ENCODE measurements at places on chromosomes 7 and 10.

- no peak for DNase-seq
Measured at GRCh38 chr10:61456095-61456789, 3.1 kb upstream of the TMEM26 start.

DNA sequence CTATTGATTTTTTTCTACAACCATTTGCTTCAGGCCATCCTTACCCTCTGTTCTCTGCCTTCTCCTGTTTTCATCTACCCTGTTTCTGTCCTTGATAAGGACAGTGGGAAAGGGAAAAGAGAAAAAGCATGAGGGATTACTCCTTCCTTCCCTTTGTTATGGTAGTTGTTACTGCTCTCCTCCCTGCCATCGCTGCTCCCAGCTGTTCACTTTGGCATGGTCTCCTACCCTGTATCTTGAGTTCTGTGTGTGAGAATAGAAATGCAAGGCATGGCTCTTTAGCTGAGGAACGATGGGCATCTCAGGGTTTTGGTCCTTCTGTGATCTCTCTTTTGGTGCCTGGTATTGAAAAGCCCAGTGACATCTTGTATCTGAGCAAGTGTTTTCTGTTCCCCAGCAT is 6.4 kb downstream of the CCSER2 start:
- no peak for DNase-seq

DNA sequence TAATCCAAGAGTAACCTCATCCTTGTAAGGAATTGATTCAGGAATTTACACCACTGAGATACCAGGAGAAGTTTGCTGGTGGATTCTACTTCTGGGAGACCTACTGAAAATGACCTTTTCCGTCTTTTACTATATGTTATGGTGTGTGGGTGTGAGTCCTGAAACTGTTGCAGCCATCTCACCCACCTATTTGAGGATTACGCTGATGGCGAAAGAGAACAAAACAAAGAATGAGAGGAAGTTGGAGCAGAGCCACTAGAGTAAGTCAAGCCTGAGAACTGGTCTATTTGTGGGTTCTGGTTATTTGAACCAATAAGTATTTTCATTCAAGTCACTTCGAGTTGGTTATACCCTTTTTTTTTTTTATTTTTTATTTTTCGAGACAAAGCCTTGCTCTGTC is 12.7 kb upstream of the ABCC2 start:
- DNase-seq: no peak

- peak; percentile 84 for DNase-seq
Measured at GRCh38 chr7:104848138-104848990, 165.6 kb upstream of the KMT2E start.

GRCh38 chr7:130988443-130988842 is 254.4 kb upstream of the KLF14 start:
- no peak for DNase-seq

DNA sequence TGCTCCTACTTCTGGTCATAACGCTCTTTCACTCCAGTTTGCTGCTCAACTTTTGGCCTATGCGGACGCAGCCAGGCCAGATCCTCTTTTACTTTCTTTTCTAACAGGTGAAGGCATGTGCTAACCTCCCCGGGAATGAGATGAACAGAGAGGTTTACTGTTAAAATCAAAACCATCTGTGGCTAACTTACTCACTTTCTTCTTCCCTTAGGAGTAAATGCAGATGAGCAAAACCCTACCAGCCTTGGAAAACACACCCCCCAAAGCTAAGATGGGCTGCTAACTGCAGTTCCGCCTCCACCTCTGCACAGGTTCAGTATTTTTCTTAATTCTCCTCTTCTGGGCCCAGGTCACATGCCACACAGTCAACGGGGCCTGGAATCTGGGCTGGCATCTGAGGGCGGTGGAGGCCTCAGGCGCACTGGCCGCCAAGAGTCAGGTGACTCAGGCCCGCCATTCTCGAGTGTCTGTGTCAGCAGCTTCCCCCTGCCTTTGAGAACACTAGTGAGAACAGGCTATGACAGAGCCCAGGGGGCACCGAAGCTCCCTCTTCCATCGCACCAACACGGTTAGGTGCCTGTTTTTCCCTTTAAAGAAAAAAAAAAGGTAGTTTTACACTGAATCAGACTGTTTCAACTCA is 11.1 kb downstream of the FAM53B start:
- DNase-seq: no peak

DNA sequence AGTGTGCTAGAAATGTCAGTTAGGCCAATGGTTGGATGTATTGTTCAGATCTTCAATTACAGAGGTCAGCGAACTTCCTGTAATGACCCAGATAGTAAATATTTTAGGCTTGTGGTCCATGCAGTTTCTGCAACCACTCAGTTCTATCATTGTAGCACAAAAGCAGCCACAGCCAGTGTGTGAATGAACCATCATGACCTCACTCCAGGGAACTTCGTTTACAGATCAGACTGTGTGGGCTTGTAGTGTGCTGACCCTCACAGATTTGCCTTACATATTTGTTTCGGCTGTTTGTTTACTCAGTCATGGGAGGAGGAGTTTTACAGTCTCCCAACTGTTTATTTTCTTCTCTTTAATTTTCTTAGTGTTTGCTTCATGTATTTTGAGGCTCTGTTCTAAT is 55.4 kb downstream of the LANCL2 start:
- no peak for DNase-seq

- no peak for DNase-seq
Measured at GRCh38 chr10:62175251-62175650, 93.4 kb downstream of the RTKN2 start.

GRCh38 chr10:103613616-103614015 is 120.1 kb downstream of the NEURL1 start:
- DNase-seq: no peak

- no peak for DNase-seq
Measured at GRCh38 chr7:30575910-30576309, 18.8 kb upstream of the GARS1 start.

DNA sequence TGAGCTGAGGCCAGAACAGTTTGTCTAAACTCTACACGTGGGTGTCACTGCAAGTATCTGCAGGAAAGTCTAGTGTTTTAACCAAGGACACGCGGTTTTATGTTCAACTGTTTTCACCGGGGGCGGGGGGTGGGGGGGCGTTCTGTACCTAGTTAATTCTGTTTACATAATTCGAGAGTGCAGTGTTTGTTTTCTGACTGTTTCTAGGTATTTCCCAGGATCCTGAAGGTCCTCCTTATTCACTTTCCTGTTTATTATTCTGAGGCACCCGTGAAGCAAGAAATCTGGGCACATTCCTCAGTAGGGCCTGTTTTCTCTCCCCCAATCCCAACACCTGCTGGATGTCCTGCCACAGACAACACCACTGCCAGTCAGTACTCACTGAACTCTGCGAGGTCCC is 7.6 kb downstream of the LOXL4 start:
- DNase-seq: no peak

- DNase-seq: no peak
Measured at GRCh38 chr10:133616371-133617130, 10.0 kb downstream of the FRG2B start.

DNA sequence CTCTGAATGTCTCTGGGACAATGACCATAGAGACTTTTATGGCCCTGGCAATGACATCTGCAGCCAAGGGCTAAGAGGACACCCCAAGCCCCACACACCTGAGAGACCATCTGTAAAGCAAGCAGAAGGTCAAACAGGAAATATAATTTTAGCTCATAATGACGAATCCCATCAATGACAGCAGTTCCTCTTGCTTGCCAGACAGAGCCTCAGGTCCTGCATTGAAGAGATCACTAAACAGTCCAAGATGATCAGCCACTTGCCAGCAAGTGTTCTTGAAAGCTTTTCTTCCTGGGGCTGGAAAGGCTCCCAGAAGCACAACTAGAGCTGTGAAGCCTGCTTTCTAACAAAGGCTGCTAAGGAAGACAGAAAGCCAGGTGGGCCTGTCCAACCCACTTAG is 993.7 kb upstream of the AUTS2 start:
- DNase-seq: no peak

DNA sequence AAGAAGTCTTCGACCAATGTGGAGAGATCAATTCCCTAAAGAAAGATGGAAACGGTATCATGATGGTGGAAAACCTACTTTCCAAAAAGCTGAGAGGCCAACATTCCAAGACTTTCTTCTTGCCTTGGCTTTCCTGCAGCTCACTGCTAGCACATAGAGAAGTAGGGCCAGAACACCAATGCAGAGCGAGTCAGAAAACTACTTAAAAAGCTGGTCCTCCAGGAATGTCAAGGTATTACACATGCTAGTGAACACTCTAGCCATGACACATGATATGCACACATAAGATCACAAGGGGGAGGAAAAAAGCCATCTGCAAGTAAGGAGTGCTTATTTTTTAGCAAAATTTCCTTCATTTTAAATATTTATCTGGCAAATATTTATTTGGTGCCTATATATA is 22.7 kb downstream of the GPAM start:
- DNase-seq: no peak

GRCh38 chr10:29271877-29272276 is 17.0 kb upstream of the LYZL1 start:
- DNase-seq: no peak

All from WTC11 (cell line).